Fibroblast of the conjunctiva (primary cell): ENCODE measurements at places on chromosomes 5 and 9.

GRCh38 chr5:50853151-50853550, 186.7 kb downstream of the PARP8 start:
- no peak for DNase-seq

DNA sequence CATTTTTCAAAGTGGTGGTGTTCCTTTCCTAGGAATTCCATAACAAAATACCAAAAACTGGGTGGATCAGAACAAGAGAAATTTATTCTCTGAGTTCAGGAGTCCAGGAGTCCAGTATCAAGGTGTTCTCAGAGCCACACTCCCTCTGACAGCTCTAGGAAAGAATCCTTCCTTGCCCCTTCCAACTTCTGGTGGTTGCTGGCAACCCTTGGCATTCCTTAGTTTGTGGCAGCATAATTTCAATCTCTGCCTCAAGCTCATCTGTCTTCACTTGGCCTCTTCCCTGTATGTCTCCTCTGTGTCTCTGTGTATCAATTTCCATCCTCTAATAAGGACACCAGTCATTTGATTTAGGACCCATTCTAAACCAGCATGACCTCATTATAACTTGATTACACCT, 243.7 kb downstream of the MPDZ start:
- DNase-seq, result no peak

- no peak for DNase-seq
Observed at GRCh38 chr9:136052472-136052880, 42.6 kb downstream of the NACC2 start.

- DNase-seq, result no peak
Observed at GRCh38 chr5:43063721-43064171, 23.6 kb upstream of the ANXA2R start.

- no peak for DNase-seq
Observed at GRCh38 chr9:69130456-69131441, 43.3 kb upstream of the TJP2 start.

GRCh38 chr9:110821064-110821463, 152.5 kb downstream of the MUSK start:
- DNase-seq, result no peak

DNA sequence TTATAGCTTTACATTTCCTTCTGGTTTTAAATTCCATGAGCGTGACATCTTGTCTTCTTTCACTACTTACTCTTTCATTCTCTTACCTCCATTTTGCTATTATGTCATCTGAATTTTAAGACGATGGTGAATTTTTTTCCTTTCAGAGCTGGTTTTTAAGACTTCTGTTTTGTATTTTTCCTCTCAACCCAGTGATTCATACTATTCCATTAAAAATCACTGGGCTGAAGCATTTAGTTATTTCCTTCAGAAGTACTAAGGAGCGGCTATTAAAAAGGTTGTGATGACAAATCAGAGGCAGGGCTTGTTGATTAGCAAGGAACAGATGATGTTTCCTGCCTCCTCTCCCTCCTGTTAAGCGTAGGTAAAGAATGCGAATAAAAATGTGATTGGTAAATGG, 16.5 kb downstream of the AGXT2 start:
- DNase-seq, result no peak

DNA sequence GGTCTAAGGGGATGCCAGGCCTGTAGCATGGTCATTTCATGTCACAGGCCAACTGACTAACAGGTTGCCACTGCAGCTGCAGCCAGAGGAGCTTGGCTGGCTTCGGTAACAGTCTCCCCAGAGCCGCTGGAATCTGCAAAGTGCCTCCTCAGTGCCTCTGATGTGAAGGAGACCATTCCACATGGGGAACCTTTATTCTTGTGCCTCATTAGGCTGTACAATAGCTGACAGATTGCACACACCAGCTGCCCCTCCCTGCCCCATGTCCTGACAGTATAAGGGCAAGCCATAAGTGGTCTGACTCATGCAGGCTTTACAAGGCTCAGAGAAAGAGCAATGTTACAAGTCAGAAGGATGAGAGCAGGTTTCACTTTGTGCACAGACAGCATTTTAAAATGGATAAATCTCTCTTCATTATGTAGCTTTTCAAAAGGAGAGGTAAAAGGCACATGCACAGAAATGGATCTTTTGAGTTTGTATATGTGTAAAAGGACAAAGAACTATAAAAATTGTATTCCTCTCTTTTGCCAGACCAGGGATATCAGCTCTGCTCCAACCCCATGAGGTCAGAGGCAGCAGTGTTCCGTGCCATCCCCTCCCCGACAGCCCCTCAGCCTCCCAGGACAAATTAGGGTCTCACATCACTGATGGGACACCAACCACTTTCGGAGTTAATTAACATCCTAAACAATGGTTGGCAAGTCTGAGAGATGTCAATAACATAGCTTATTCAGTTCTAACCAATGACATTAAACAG, 467.8 kb downstream of the TMEM232 start:
- DNase-seq, result no peak

GRCh38 chr5:151264113-151264512, 11.1 kb downstream of the GM2A start:
- no peak for DNase-seq

- DNase-seq, result no peak
Observed at GRCh38 chr9:101925498-101925897, 187.1 kb upstream of the GRIN3A start.

DNA sequence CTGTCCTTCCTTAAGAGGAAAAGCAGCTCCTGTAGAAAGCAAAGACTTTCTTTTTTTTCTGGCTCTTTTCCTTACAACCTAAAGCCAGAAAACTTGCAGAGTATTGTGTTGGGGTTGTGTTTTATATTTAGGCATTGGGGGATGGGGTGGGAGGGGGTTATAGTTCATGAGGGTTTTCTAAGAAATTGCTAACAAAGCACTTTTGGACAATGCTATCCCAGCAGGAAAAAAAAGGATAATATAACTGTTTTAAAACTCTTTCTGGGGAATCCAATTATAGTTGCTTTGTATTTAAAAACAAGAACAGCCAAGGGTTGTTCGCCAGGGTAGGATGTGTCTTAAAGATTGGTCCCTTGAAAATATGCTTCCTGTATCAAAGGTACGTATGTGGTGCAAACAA, 42.3 kb downstream of the NR4A3 start:
- DNase-seq, result no peak

GRCh38 chr5:127290946-127291693, 524 bp downstream of the MEGF10 start:
- no peak for DNase-seq

DNA sequence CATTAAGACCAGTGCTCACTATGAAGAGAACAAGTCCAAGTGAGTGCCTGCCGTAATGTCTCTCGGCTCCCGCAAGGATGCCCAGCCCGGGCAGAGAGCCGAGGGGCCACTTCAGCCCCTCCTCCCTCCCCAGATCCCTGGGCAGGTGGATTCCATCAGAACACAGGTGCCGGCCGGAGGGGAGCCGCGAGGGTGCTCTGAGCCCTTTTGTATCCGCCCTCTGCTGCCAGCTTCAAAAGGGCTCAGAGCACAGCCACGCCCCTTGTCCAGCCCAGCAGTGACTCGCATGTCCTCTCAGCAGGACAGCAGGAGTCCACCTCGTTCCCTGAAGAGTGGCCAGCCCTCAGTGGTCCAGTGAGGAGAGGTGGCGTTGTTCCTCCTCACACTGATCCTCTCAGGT, 43.9 kb downstream of the CYFIP2 start:
- no peak for DNase-seq

DNA sequence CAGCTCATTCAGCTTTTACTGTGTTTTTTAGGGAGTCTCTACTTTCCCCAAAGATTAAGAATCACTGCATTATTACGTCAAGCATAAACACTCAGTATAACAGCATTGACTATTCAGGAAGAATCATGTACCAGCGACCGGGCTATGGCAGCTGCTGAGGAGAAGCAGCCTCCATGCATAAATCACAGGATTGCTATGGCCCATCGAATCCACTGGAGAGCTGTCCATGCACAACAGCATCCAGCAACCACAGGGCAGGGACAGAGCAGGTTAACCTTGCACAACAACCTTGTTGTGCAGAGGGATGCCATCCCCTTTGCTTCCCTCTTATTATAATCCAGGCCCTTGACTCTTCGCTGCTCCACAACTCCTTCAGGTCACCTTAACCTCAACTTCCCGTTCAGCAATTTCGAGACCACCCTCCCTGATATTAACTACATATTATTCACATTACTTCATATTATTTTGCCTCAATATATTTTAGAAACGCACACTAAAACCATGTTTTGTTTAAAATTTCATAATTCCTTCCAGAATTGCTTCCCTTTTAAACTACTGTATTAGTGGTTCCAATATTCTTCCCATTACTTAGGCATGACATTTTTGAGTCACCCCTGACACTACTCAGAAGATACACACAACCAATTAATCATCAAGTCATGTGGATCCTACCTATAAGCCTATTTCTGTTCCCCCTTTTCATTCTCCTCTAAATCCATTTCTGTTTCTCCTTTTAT, 991 bp downstream of the IARS1 start:
- DNase-seq, result no peak

DNA sequence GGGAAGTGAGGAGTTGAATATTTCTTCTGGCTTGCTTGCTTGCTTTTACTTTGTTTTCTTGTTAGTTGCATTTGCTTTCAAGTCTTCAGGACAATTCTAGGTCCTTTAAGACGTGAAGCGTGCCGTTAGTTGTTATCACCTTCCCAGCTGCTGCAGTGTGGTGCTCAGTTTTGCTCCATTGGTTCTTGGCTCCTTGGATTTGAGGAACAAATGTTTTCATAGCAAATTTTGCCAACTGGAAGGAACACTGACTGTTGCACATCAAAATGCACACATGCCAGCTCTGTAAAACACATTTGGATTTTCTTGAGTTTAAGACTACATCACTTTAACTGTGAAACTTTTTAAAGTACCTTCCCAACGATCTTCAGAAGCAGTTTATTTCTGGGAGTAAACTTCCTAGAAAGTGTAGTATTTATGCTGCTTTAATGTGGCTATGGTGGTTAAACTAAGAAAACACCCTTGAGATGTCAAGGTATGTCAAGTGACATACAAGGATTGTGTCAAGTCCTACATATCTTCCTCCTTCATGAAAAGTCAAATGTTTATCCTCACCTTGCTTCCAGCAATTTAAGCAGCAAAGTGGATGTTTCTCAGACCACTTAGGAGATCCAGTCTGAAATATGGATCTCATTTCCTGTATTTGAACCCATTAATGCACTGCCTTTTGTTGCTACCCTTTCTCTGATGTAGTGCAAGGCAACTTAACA, 24.9 kb downstream of the MOCS2 start:
- no peak for DNase-seq

DNA sequence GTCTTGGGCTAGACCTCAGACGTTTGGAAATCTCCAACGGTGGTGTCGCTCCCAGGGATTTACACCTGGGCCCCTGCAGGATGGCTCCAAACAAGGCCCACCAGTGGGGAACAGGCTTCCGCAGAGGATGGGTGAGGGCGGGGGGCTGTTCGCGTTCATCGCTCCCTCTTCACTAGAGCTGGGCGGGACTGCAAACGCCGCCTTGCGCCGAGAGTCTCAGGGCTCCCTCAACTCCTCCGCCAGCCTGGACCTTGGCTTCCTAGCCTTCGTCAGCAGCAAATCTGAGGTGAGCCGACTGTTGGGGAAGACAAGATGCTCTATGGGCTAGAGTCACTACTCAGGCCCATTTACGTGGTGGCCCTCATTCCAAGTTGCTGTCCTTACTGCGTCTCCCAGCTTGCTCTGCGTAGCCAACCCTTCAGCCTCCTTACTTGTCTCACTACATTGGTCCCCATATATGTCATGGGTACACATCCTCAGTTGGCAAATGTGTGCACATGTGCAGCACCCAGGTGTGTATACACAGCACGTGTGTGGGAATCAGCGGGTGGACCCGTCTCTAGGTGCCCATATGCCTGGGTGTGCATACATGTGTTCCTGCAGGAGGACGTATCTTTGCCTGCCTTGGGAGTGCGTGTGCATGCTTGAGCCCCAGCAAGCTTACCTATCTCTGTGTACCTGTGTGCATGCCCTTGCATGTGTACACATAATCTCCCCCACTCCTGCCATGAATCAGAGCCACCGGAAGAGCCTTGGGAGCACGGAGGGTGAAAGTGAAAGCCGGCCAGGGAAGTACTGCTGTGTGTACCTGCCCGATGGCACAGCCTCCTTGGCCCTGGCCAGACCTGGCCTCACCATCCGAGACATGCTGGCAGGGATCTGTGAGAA, 10.5 kb downstream of the RGS14 start:
- no peak for DNase-seq

DNA sequence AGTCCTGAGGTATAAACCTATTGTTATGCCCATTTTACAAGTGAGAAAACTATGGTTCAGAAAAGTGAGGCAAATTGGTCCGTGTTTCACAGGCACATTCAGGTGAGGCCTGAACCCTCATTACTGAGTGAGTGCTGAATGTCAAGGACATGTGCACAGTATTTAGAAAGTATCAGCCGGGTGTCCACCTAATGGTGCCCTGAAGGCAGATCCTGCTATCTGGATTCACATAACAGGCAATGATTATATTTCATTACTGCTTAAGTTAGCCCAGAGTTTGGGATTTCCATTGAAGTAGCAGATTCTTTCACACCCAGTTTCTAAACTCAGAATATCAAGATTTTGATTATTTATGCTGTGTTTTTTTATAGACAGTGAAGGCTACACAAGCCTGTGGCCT, 142.7 kb downstream of the LHFPL2 start:
- no peak for DNase-seq

DNA sequence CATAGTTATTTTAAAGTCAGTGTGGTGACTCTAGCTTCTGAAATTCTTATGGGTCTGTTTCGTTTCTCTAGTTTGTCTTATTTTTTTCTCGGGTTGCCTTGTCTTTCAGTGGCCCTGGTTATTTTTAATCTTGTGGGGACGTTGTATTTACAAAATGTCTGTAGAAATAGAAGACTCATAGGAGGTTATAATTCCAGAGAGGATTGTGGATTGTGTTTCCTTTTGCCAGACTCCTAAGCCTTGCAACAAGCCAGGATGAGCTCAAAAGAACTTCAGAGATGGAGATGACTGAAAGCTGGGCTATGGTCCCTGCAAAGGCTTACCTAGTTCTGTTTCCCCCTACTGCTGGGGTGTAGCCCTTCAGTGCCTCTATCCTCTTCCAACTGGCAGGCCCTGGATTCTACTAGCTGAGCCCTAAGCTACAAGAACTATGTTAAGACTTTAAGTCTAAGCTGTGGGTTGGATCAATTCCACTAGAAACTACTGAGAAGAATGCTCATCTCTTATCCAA, 32.2 kb upstream of the LECT2 start:
- DNase-seq, result no peak

DNA sequence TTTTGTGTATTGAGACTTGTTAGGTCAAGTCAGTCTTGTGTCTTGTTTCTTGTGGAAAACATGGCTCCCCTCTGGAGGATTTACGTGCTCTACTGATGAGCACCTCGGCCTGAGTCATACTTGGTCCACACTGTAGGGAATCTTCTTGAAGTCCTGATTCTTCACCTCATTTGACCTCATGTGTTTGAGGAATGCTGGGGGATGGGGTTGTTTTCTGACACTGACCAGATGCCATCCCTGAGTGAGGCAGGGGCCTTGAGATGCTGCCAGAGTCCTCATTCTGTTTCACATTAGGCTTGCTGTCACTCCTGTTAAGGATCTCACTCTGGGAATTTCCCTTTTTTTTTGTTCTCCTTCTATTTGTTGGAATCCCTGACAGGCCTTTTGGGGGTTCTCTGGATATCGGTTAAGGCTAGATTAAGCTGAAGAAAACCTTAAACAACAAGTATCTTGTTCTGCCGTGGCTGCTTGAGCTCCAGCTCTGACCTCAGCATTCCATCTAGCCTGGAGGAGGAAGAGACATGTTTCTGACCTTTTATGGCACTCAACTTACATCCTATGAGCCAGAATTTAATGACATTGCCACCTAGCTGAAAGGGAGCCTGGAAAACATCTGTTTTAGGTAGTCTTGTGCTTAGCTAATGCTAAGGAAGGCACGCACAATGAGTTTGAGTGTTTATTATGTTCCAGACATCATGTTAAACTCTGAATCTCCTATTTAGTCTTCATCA, 20.6 kb downstream of the TCOF1 start:
- peak; percentile 80 for DNase-seq

GRCh38 chr9:29830821-29831220, 2257.5 kb upstream of the C9orf72 start:
- DNase-seq, result no peak
